ENCODE measurements at places on chromosomes 2 and 18.
A peak's percentile ranks its signal among the peaks of the same experiment; 100 is the strongest.

DNA sequence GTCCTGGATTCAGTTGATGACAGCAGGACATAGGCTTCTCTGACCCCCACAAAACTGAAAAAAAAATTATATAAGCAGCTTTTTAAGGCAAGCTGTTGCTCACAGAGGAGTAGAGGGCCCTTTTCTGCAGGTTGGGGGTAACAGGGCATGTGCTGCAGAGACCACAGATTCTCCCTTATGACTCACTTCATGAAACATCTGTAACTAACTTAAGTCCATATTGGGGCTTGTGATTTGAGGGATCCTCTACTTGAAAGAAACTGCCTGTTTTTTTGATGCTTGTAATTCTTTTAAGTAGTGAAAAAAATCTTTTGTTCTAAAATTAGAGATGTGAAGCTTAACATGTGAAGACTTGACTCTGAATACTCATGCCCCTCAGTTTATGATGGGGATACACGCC lies 33.4 kb downstream of the XRCC5 start:
- no peak for DNase-seq

DNA sequence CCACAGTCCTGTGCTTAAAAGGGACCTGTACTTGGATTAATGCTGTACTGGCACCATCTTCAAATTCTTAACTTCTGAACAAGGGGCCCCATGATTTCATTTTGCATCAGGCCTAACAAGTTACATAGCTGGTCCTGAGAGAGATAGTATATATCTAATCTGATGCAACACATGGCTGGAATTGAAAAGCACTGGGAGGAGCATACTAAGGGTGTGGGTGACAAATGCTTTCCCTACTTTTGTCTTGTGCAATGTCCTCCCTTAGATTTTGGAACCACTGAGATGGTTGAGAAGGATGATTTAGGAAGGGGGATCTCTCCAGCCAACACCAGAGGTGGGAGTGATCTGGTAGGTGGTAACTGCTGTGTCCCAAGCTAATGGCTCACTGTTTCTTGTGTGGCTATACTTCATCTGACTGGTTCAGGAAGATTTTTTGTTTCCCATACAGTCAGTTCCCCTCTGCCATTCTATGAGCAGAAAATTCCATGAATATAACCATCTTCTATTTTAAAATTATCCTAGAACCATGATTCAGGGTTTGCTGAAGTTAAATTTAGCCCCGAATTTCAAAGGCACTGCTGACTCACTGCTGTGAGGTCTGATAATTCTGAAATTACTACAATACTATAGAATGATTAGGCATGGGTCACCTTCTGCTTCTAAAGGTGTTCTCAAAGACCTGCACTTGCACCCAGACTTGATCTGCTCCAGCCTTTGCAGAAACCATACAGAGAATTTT lies 108.3 kb upstream of the NCKAP5 start:
- no peak for DNase-seq

GRCh38 chr2:195450552-195451113 lies 206.4 kb upstream of the SLC39A10 start:
- DNase-seq, result no peak

DNA sequence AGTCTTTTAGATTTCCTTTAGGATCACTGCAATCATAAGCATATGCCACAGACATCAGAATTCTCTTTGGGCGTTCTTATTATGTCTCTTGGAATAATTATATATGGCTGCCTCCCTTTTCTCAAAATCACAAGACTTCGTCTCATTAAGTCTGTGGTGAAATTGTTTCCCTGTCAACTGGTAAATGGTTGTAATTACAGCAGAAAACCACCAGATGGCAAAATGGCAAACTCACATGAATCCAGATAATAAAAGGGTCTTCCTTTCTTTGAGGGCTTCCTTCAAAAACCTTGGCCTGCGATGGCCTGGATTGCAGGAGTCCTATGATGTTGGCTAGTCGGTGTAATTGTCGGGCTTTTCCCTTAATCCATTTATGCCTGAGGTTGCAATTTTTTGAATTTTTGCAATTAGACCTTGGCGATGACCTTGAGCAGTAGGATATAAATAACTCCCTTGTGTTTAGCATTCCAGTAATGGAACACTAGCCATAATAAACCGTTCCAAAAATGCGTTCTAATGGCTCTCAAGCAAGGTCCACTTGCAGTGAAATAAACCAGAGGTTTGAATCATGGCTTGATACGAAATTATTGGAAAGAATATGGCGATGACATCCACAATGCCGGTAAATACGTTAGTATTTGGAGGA lies 656.4 kb downstream of the MBD2 start:
- peak; percentile 9 for DNase-seq

GRCh38 chr2:157853211-157853610 lies 22.9 kb downstream of the ACVR1 start:
- no peak for DNase-seq

DNA sequence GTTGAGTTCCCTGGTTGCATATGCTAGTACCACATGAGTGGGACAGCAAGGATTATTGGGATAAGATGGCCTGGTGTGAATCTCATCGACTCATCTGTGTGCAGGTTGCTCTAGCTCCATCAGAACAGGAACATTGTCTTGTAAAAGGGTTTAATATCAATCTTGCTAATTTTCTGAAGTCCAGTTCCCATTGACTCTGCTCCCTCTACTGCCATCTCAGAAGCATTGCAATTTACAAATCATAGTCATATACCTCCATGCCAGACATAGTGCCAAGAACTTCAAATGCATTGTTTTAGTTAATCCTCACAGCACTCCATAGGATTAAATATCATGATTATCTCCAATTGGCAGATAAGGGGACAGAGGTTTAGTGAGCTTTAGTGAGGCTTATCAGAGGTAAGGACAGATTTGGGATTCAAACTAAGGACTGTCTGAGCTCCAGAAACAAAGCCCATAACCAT lies 4.8 kb upstream of the STAT4 start:
- DNase-seq, result peak; percentile 26

Data from cerebellar cortex (tissue), 1 donor.